ENCODE measurements at places on chromosomes 1 and 21.

DNA sequence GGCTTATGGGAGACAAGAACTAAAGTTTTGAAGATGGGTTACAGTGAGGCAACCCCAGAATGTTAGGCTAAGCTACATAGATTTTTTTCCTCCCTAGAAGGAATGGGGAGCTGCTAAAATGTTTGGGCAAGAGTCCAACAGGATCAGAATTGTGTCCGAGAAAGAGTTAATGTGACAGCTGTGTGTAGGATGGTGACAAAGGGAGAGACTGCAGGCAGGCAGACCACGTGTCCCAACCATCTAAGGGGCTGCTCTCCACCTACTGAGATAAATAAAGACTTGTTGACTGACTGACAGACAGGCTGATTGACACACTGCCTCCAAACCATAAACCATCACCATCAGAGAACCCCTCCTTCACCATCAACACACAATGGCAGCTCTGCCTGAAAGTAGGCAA lies 133.7 kb upstream of the CTTNBP2NL start:
- ATAC-seq, result no peak

DNA sequence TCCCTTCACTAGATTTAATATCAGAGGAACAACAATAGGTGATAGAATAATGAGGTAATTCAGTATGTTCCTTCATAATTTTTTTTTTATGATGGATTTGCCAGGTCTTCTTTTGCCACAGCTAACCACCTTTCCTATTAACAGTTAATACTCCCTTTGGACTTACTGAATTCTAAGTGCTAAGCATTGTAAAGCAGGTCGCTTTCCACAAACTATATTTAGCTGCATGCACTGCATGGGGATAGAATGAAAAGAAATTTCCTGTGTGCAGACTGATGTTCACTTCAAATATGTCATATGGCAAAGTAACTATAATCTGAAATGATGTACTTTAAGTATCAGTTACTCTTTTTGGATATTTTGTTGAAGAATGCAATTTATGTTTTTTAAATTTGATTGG lies 85.8 kb downstream of the GPR161 start:
- ATAC-seq, result no peak

- no peak for ATAC-seq
Measured at GRCh38 chr1:185341196-185341781, 24.2 kb upstream of the IVNS1ABP start.

DNA sequence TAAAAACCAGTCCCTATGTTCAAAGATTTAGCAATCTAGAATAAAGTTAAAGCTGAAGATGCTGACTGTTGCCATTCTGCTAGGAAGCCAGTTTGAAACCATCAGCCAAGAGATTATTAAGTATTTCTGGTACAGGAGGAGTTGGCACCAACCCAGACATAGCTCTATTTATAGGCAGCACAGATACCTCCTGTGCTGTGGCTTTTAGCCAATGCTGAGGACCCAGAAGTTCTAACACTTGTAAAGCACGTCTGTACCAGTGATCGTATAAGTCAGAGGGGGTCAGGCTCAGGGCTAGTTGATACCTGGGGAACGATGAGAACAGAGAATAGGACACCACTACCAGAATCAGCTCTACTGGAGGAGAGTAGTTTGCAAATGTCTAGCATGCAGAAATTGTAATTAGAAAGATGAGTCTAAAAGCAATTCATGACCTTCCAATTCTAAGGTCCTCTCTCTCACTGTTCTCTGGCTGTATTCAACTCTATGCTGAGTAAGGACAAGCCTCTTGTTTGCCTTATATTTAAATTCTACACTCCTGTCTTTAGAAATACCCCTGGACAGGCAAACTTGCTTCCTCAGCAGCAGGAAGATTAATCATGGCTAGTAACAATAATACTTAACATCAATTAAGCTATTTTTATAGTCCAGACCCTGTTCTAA lies 96.8 kb upstream of the PALMD start:
- no peak for ATAC-seq

DNA sequence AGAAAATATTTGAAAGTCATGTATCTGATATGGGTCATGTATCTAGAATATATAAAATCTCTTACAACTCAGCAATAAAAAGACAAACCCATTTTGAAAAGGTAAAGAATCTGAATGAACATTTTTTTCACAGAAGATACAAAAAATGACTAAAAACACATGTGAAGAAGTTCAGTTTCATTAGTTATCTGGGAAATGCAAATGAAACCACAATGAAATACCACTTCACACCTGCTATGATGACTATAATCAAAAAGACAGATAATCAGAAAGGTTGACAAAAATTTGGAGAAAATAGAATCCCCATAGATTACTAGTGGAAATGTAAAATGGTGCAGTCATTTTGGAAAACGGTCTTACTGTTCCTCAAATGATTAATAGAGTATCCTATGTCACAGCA lies 631.0 kb downstream of the MRPL39 start:
- ATAC-seq, result no peak

DNA sequence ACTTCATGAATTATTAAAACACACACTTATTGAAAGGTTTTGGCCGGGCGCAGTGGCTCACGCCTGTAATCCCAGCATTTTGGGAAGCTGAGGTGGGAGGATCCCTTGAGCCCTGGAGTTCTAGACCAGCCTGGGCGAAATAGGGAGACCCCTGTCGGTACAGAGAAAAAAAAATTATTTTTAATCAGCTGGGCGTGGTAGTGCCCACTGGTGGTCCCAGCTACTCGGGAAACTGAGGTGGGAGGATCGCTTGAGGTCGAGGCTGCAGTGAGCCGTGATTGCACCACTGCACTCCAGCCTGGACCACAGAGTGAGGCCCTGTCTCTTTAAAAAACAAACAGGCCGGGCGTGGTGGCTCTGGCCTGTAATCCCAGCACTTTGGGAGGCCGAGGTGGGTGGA lies 1.7 kb downstream of the GABPB2 start:
- no peak for ATAC-seq

DNA sequence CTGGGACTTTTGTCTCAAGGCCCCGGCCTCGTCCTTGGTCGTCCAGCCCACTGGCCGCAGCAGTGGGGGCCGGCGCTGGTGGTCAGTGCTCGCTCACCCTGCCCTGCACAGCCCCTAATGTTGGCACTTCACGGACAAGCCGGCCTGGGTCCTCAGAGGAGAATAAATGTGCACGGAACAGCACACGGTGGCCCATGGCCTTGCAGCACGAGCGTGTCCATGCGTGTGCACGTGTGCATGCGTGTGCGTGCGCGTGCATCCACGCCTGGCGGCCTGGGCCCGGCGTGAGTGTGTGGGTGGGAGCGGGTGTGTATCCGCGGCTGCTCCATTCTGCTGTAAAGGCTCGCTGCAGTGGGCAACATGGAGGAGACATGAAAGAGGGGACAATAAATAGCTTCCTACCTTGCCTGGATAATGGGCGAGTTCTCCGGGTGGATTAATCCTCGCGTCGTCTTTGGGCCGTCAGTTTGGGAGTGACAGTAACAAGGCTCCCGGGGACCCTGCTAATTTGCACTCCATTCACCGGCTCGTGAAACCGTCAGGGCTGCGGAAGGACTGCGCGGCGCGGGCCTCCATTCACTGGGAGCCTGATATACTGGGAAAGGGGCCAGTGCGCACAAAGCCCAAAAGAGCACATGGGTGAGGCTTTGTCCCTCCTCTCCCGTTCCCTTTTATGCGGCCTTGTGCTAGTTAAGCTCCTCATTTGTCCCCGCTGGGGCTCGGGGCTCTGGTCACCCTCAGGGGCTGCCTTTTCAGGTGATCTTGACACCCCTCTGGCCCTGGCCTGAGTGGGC lies 142.8 kb downstream of the PRDM16 start:
- ATAC-seq, result no peak

DNA sequence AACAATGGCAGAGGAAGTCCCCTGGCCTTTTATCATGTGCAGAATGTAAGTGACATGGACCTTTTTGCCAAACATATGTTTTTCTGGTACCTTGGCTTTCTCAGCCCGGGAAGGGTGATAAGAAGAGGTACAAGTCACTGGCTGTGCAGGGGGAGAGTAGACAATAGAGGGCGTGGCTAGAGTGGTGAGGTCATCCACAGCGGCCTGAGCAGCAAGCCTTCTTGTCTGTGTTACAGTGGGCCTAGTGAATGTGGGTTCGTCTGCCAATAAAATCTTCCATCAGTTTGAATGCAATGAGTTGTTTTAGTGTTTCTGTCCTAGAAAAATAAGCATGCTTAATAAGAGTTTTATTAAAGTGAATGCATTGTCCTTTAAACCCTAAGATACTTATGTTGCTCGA lies 59.0 kb upstream of the PGD start:
- no peak for ATAC-seq

Measured in activated T-helper 17 cell treated with anti-CD3 and anti-CD28 coated beads, Interleukin-2, amount 50 U/mL, for 72 hours (primary cell).